ENCODE measurements at places on chromosomes 4 and X.

- DNase-seq, result no peak
These were observed 972.5 kb downstream of the CCSER1 start for GRCh38 chr4:91099666-91100065.

DNA sequence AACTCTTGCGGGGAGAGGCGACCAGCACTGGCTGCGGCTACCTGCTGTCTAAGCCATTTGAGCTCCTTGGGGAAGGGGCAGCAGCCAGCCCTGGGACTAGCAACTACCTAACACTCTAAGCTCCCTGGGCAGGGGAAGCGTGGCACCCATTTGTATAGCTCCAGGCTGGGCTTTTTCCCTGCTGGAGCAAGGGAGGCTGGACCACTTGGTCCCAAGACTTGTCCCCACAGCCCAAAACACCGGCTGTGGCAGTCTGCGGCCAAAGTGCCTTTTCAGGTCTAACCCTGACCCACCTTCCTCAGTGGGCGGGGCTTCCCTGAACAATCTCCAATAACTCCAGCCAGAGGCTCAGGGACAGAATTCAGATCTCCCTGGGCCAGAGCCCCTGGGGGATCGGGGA, 187.8 kb downstream of the NPNT start:
- no peak for DNase-seq

DNA sequence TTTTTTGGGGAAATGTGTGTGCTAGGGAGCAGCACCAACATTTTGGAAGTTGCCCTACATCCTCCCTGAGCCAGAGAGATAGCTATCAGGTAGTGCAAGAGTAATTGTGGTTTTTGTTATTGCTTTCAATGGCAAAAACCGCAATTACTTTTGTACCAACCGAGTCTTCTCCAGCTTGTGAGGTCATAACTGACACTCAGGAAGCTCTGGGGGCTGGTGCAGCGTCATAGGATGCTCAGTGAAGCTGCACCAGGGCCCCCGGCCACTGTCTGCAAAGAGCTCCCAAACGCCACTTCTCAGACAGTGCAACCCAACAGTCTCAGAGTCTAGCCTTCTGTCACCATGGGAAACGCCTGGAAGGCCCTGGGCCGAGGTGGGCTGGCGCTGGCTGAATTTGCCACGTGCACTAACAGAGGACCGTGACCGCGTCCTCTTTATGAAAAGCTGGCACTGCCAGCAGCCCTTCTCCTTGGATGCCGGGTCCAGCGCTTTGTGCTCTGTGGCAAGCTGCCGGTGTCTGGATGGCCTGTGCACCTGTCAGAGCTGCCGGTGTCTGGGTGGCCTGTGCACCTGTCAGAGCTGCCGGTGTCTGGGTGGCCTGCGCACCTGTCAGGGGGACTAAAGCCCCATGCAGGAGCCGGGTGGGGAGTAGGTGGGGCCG, 19.4 kb downstream of the SH3TC1 start:
- no peak for DNase-seq

DNA sequence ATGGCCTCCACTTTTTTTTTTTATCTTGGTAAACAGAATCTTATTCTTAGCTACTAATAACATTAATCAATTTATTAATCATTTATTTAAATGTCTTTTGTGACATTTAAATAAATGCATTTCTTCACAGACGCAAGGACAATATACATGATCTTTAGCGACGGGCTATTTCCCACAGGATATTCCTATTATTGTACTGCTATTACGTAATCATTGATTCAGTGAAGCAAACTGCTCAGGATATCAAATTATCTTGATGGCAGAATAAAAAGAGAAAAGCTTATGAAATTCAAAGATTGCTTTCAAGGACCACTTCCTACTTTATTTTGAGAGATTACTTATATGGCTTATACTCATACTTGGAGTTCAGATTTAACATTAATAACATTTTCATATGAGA, 114.1 kb downstream of the FAM9B start:
- DNase-seq, result no peak

GRCh38 chr4:153248641-153249198, 44.5 kb downstream of the TRIM2 start:
- DNase-seq, result no peak

- no peak for DNase-seq
These were observed 25.6 kb downstream of the ELF4 start for GRCh38 chrX:130084631-130085237.

GRCh38 chr4:3225071-3225850, 23.7 kb upstream of the MSANTD1 start:
- no peak for DNase-seq

DNA sequence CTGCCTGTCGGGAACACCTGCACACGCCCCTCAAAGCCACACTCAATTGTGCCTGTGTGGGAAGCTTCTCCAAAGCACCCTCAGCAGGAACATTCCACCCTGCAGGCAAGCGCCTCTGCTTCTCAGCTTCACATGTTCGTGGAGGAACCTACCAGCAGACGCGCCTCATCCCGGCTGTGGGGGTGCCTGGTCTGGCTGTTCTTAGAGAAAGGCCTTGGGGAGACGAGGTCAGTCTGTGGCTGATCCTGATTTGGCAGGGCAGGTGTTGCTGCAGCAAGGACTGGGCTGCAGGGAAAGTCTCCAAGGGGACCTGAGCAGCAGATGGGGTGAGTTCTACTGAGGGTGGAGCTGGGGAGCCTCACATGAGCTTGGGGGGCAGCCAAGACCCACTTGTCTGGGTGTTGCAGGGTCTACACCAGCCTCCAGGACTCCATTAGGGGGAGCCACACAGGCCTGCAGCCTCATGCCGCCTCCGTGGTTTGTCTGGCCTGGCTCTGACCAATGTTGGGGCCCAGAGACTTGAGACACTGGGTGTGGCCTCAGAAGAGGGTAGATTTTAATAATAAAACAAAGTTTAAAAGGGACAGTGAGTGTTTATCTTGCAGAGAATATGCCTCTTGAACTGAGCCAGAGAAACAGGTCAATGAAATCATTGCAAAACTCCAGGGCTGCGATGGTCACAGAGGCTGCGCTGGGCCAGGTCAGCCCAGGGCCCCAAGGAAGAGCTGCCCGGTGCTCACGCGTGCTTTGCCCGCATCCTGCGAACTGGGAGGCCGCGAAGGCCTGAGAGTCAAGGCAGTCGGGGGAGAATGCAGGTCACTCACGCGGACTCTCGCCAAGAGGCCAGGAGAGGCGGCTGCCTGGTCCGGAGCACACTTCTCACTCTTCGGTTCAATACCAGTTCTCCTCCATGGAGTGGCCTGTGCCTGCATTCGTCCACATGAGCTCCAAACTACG, 21.1 kb downstream of the RNF212 start:
- no peak for DNase-seq

DNA sequence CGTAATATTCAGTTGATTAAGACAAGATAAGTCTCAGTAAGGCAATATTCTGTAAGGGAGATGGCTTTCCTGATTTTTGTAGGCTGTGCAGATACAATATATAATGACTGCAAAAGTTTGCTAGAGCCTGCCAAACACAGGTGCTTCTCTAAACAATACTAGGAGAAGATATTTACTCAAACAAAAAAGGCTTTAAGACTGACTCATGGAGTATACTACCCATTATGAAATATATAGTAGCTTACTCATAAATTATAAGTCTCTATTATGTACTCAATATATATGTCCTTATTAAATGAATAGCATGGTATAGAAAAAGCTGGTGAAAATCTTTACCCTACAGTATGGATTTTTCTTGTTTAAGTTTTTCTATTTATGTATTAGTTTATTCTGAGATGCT, 93.2 kb upstream of the IL15 start:
- DNase-seq, result no peak

GRCh38 chrX:37083880-37084279, 75.7 kb downstream of the FAM47C start:
- no peak for DNase-seq

GRCh38 chr4:37601531-37601930, 84.6 kb downstream of the RELL1 start:
- no peak for DNase-seq

- DNase-seq, result no peak
These were observed 56.0 kb downstream of the PDLIM5 start for GRCh38 chr4:94507708-94508107.

GRCh38 chr4:43452948-43453347, 560.4 kb downstream of the GRXCR1 start:
- DNase-seq, result no peak

GRCh38 chrX:132267392-132267791, 48.1 kb upstream of the RAP2C start:
- DNase-seq, result no peak

- no peak for DNase-seq
These were observed 511.4 kb upstream of the DIPK2B start for GRCh38 chrX:45712067-45712466.

GRCh38 chr4:112664611-112665010, 27.7 kb downstream of the LARP7 start:
- no peak for DNase-seq

GRCh38 chr4:186701273-186701672, 22.4 kb downstream of the FAT1 start:
- DNase-seq, result peak; percentile 29

DNA sequence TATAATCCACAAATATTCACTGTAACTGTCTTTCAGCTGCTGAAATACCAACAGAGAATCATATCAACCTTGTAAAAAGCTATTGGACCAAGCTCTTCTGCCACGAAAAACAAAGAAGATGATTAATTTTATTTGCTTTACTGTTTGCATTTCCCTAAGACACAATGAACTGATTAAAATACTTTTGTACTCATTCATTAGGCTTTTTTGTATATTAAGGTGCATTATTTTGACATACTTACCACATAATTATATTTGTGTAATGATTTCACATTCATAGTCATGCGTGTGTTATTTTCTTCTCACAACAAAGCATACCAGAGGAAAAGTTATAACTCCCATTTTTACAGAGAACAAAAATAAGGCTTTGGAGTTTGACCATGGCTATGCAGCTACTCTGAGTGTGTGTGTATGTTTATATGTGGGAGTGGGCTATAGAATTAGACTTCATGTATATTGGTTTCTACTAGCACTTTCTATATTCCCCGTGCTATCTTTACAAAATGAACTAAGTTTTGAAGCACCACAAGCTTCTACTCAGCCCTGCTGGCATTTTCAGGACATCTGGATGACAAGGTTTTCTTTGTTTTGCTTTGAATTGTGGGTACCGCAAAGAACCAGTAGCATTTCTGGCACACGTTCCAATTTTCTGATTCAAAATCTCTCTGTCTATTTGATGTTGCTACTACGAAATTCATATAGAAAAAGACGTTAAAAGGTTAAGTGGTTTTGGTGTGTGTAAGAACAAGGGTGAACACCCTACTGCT, 11.0 kb upstream of the FGF5 start:
- no peak for DNase-seq

DNA sequence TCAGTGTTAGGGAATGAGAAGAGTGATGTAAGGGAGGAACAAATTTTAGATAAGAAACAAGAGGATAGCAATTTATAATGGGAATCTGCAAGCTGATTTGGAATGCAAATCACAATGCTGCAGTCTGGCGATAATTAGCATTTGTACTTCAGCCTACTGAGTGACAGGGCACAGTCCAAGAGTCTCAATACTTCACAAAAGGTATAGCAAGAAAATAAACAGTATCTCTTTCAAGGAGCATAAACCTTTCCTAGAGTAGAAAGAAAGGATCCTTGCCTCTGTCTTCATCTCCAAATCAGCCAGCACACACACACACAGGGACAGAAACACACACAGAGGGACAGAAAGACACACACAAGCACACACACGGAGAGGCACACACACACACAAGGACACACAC, 1.1 kb upstream of the GPM6A start:
- no peak for DNase-seq

DNA sequence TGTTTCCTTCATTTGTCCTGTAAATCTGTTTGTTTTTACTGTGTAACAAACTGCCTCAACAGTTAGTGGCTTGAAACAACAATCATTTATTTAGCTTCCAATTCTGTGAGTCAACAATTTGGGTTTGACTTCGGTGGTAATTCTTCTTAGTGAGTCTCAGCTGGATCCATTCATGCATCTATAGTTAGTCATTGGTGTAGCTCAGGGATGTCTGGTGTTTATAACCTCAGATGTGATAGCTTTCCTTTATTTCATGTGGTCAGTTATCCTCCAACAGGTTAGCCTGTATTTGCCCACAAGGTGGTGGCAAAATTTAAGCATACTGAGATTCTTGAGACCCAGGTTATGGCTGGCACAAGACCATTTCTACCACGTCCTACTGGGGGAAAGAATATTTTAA, 1267.2 kb downstream of the RAPGEF2 start:
- no peak for DNase-seq

GRCh38 chr4:152154433-152154832, 381.5 kb downstream of the FBXW7 start:
- DNase-seq, result no peak

Measured in substantia nigra (tissue), 51 donors.